SJCRH30 (cell line): ENCODE measurements at places on chromosomes 7 and 10. TPM values are rescaled to one million over a fixed set of nuclear protein-coding genes. Genes with fewer than 3 reads are reported as not detected.

Gene PTPN20
- total RNA-seq = not detected in 2 replicates

Gene RPEL1
- not detected in 2 replicates for total RNA-seq

Gene CEP55
- total RNA-seq = 43.2 and 49.4 TPM in 2 replicates

Gene CYP3A4
- not detected in 2 replicates for total RNA-seq

Gene GSAP
- total RNA-seq = not detected in 2 replicates

Gene CDK5
- total RNA-seq = 34.3 and 39.2 TPM in 2 replicates

Gene CPA2
- total RNA-seq = 1.9 and 2.0 TPM in 2 replicates

Gene SLC16A12
- 0.15 and 0.18 TPM in 2 replicates for total RNA-seq

Gene PARD3
- total RNA-seq = 58.7 and 63.9 TPM in 2 replicates

Gene TFR2
- total RNA-seq = not detected in 2 replicates

Gene WDR11
- 63.9 and 76.5 TPM in 2 replicates for total RNA-seq

Gene NKX1-2
- 0.24 and 0.56 TPM in 2 replicates for total RNA-seq

Gene LRIT1
- total RNA-seq = not detected in 2 replicates

Gene FFAR4
- not detected in 2 replicates for total RNA-seq

Gene UNCX
- total RNA-seq = 0.08 and 0.30 TPM in 2 replicates

Gene FAM241B
- total RNA-seq = 0.86 and 1.2 TPM in 2 replicates

Gene C10orf105
- total RNA-seq = not detected in 2 replicates

Gene SPDYE8
- total RNA-seq = not detected in 2 replicates
